ENCODE measurements at places on chromosomes 3 and 15.

- peak; percentile 71 for DNase-seq
Measured at GRCh38 chr3:81723732-81724313, 37.6 kb downstream of the GBE1 start.

DNA sequence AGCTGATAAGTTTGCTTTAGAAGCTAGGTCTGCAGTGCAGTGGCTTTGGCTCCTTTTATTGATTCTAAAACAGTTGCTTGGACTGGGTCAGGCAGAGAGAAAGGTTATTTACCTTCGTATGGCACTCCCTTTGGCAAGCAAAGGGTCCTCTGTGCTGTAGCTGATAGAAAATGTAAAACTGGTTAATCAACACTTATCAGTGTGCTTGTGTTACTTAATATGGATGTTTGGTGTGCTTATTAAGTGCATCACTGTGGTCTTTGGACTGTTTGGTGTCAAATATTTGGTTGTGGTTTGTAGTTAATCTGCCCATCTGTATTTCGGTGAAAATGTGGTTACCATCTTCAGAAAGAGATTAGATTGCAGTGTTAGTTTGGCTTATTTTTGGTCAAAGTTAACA, 16.0 kb downstream of the UBE2E2 start:
- peak; percentile 41 for DNase-seq

DNA sequence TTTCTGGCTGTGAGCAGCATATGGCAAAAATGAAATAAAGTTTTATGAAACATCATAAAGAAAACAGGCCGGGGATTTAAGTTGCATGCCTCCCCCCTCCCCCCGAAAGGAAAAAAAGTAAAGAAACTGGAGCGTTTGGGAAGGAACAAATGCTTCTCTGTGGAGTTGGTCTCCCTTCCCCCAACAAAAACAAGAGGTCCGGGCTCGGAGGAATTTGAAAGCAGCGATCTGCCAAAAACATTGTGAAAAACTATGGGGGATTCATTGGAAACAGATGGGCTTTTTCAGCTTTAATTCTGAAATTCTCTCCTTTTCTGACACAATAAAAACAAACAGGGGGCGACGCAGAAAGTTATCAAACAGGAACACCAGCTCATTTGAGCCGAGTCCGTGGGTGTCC, 17.0 kb downstream of the RGMA start:
- no peak for DNase-seq

GRCh38 chr3:120198305-120198878, 86.6 kb downstream of the GPR156 start:
- peak; percentile 48 for DNase-seq

- DNase-seq = no peak
Measured at GRCh38 chr15:23446215-23447106, 582 bp downstream of the GOLGA6L2 start.

Measured in LHCN-M2 (cell line).